Stimulated activated naive CD8-positive, alpha-beta T cell treated with anti-CD3 and anti-CD28 coated beads, Interleukin-15, amount 100 ng/mL, for 72 hours (primary cell): ENCODE measurements at places on chromosomes 2 and 18.

GRCh38 chr18:75116809-75117208, 92.1 kb downstream of the PTGR3 start:
- no peak for DNase-seq

DNA sequence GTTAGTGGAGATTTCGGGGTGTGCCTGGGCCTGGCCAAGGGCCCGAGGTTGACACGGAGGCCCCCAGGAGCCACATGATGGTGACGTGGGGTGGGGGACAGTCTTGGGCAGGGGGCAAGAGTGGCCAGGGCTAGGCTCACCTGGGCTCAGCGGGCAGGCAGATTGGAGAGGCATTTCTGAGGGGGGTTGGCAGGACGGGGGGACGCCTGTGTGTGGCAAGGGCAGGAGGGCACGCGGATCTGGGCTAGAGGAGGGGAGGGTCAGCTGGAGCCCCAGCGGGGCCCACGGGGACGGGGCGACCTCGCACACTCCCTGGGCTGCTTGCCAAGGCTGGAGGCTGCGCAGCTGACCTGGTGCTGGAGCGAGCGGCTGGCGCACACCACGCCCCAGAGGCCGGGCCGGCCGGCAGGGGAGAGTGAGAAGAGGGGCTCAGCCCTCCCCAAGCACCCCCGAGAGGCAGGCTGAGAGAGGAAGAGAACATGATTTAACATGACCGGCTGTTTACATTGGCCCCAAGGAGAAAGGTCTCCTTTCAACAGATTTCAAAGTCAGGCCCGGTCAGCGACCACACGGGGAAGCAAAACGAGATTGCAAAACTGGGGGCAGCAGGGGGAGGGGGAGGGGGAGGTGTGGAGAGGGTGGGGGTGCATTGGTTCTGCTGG, 38.0 kb upstream of the SNED1 start:
- DNase-seq, result no peak

- DNase-seq, result no peak
Measured at GRCh38 chr2:101057051-101057933, 55.2 kb downstream of the RPL31 start.

DNA sequence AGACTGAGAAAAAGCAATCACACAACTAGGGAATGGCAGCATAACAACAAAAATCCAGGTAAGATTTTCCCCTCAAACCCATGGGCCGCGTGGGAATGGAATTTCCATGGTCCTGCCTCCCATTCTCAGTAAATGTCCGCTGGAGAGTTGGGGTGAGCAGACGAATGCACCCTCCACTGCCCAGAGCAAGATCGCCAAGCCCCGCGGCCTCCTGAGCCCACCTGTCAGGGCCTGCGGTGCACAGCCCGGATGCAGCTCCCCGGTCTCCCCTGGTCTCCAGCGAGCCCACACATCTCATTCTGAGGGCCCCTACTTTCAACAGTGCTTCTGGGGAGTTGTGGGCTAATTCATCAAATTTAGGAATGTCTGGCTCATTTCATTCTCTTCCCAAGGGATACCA, 327.4 kb upstream of the HS6ST1 start:
- no peak for DNase-seq

GRCh38 chr2:51971136-51971535, 939.2 kb upstream of the NRXN1 start:
- no peak for DNase-seq

DNA sequence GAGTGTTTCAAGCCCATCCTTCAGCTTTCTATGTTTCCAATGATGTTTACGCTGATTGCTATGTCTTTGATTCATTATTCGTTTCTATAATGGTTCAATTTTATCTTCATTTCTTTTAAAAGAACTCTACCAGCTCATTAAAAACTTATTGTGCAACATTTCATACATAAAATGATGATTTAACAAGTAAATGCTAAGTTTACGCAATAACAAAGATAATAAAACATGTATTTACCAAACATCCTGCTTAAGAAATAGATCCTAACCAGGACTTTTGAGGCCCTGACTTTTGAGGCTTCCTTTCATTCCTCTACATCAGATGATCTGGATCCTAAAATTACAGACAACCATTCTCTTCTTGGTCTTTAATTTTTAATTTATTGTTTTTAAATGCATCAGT, 86.5 kb upstream of the DLGAP1 start:
- DNase-seq, result no peak

DNA sequence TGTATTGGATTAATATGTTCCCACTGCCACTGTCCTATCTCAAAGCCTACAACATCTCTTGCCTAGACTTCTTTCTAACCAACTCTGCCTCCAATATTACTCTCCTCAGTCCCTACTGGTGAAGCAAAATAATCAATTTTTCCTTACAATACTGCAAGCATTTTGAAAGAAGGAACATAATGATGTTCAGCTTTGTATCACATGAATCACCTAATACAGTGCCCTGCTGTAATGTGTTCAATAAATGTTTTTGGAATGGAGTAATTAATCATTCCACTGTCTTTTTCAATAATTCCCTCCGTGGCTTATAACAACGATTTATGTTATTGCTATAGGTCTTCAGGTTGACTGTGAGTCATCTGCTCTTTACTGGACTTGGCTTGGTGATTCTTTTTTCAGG, 356.4 kb downstream of the TDRD15 start:
- no peak for DNase-seq

DNA sequence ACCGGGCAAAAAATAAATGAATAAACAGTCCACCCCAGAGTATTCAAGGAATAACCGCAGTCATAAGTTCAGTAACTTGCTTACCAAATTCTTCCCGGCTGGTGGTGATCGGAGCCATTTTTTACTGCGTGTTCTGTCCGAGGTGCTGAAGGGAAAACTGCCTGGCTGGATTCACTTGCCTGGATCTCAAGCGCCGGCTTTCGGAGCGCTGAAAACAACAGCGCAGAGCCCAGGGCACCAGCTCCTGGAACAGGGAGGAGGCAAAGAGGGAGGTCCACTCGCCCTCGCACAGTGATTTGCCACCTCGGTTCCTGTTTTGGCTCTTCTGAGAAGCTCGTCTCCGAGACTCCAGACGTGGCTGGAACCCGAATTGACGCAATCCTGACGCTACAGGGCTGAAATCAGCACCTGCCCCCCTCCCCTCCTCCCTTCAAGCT, at the start of gene SYT4:
Gene SYT4 (minus strand): TSS at position 327 of the 437 bp plus-strand sequence. CDS start 209 bp downstream, at position 118.
- no peak for DNase-seq

GRCh38 chr2:200470230-200470629, 39.6 kb downstream of the KCTD18 start:
- DNase-seq, result no peak

DNA sequence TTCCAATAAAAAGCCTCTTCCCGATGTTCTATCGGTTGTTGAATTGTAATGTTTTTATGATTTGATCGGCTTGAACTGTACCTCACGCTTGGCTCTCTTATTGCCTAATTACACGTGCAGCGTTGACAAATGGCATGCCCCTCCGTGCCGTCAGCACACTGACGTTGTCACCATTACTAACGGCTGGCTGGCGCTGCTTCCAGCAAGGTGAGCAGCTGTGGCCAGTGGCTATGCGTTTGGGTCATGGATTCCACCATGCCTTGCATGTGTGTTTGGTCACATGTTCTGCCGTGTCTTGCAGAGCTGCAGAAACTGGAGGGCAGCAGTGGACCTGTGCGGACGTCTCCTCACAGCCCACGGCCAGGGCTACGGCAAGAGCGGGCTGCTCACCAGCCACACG, 42.1 kb downstream of the TRAPPC12 start:
- no peak for DNase-seq

GRCh38 chr2:220002699-220003098, 375.3 kb downstream of the SLC4A3 start:
- DNase-seq, result no peak

- no peak for DNase-seq
Measured at GRCh38 chr2:190462611-190463010, 54.5 kb downstream of the MFSD6 start.
